ENCODE measurements at places on chromosomes 4 and X.

DNA sequence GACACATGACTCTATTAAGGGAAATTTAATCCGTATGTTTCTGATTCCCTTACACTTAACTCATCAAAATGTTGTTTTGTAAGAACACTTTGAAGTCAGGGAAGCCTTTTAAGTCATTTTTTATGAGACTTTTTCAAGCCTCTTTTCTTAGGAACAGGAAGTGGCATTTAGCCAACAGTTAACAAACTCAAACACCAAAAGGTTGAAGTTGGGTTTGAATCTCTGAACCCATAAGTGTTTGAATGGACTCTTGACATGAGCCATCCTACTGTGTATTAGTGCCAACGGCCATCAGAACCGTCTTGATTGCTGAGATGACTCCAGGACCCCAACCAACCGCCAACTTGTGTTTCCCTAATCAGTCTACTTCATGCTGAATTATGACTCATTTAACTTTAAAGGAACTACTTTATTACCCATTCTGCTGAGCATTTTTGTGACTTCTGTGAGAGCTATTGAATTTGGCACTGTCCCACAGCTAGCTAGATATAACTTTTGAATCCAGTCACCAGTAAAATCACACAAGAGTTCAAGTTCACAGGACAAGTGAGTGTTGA, 209.1 kb upstream of the FAT1 start:
- DNase-seq: no peak

DNA sequence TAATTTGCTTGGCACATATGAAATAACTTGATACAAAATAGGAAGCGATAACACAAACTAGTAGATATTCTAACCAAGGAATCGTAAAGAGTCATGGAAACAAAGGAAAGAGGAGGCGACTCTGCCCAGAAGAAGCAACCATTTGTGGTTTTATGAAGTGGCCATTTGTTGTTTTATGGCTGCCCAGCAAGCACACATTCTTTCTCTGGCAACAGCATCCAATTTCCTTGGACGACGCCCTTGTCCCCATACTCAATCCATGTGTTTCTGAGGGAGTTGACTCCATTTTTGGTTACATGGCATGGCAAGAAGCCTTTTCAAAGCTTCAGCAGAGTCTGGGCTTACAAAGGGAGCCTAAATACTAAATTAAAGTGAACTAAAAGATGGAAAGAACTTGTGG, 295.1 kb downstream of the INPP4B start:
- DNase-seq: no peak

GRCh38 chrX:12423346-12423745, 285.1 kb downstream of the FRMPD4 start:
- DNase-seq: no peak

DNA sequence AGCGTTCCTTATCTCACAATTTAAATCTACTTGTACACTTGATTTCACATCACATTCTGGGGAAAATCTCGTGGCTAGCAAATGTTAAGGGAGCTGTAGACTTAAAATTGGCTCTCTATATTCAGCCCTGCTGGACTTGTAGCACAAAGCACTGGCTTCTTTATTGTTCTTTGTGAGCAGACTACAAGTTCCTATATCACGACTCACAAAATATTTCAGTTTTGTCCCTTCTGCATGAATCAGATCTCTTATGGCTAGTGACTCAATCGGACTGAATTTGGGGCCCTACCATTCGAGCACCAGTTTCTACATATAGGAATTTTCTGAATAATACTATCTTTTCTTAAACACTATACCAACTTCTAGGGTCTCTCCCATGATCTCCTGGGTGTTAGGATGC, 390.1 kb downstream of the ADAM29 start:
- DNase-seq: no peak

DNA sequence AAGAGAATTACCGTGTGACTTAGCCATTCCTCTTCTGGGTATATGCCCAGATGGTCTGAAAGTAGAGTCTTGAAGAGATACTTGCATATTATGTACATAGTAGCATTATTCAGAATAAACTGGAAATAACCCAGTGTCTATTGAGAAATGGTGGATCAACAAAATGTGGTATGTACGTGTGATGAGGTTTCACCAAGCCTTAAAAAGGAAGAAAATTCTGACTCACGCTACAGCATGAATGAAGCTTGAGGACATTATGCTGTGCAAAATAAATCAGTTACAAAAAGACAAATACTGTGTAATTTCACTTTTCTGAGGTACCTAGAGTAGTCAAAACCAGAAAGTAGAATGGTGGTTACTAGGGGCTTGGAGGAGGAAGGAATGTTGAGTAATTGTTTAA, 37.3 kb downstream of the GBA3 start:
- no peak for DNase-seq

DNA sequence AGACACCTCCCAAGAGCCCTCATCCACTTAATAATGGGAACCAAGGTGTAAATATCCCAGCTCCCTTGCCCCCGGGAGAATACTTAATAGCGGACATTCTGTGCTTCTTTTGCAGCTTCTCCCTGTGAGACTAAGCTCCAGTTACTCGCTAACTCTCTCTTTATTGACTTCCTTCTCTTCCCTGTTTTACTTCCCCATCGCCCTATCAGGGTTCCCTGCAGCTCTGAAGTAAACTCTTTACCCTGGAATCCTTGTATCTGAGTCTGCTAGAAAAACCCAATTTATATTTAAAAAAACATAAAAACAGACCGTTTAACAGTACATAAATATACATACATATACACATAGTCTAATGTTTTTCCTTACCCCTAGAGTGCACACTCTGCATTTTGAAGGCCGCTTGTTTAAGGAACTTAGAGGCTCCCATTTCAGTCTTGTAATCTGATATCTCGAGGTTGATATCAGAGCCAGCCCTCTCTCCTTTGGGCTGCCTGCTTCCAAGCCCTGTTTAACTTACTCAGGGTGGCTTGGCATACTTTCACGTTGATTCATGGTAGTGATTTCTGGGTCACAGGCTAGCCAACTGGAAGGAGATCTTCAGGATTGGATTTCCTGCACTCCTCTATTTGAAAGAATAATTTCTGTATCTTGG, 177.4 kb upstream of the SCML1 start:
- DNase-seq: no peak

GRCh38 chrX:86171366-86171765, 23.1 kb downstream of the DACH2 start:
- DNase-seq: peak; percentile 2

- DNase-seq: no peak
Measured at GRCh38 chr4:172232966-172233365, 419.8 kb downstream of the GALNTL6 start.

GRCh38 chrX:119853444-119853843, 681 bp upstream of the UPF3B start:
- DNase-seq: no peak

DNA sequence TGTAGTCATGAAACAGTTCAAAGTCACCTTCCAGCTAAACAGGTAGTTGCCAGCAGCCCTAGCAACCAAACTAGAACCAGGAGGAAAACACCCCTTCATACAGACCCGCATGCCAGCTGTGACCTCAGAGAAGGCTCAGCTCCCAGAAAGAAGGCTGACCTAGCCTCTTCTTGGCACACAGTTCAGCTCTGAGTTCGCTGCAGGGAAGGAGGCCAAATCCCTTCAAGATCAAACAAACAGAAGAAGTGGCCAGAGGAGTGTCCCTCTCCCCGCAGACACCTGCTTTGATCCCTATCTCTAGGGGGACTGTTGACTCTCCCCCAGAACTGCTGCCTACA, 56.0 kb downstream of the HADH start:
- DNase-seq: no peak

GRCh38 chr4:2588259-2588658, 51.8 kb downstream of the FAM193A start:
- no peak for DNase-seq

GRCh38 chr4:8876982-8877779, 5.5 kb upstream of the HMX1 start:
- no peak for DNase-seq

DNA sequence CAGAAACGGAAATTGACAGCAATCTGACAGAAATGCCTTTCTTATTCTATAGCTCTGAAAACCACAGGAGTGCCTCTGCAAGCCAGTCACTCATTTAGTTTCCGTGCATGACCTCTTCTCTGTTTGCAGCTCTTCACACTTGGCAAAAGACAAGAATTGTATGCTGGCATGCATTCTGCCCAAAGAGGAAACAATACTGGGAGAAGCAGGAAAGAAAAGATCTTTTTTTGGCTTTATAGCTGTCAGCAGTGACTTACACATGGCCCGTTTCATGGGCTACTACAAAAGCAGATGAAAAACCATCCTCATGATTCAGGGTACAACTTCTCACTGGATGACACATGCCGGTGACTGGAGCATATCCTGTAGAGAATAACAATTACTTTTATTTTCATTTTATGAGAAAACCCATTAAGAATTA, 249.4 kb downstream of the ADAMTS3 start:
- no peak for DNase-seq

DNA sequence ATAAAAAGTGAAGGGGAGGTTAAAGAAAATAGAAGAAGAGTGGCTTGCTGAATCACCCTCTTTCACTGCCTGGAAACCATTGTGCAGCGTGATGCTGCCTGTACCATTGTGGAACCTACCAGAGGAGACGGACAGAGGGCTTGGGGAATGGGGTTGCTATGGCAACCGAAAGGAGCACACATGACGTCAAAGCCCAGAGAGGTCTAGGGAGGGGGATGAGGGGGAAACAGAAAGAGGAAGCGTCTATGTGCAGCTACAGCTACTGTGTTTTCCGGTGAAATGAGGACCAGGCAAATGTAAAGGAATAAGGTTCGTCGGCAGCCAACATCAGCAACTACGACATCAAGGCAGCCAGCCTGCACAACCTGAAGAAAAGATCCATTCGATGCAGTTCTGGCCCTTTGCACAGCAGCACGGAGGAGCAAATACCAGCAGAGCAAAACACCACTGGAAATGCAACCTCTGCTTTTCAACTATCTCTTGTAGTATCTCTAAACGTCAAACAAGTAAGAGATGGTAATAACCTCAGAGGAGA, at the start of gene MAPK10:
MAPK10 (minus strand) TSS at position 110 of the 535 bp plus-strand sequence.
- DNase-seq: peak; percentile 13

- DNase-seq: no peak
Measured at GRCh38 chr4:18578307-18578706, 556.8 kb upstream of the LCORL start.

- DNase-seq: no peak
Measured at GRCh38 chrX:1519022-1519497, 17.9 kb downstream of the P2RY8 start.

GRCh38 chr4:31411565-31411964, 691.4 kb downstream of the PCDH7 start:
- no peak for DNase-seq

GRCh38 chrX:2635342-2635741, 55.8 kb upstream of the CD99 start:
- DNase-seq: no peak

GRCh38 chr4:108900018-108900580, 137.2 kb upstream of the ETNPPL start:
- no peak for DNase-seq

DNA sequence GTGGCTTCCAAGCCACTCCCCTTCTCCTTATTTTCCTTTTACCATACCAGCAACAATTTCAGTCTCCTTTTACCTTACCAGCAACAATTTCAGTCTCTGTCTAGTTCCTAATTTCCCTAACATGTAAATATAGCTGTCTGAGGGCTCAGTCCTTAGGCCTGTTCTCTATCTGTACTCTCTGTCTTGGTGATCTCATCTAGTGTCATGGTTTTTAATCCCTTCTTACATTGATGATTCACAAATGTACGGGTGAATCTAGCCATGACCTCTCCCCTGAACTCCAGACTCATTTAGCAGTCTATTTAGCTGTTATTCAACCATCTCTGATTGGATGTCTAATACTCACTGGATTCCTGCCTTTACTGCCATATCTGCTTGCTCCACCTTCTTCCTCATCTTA, 7.2 kb downstream of the IL15 start:
- no peak for DNase-seq

- DNase-seq: no peak
Measured at GRCh38 chrX:32495855-32496254, 715.5 kb downstream of the DMD start.

GRCh38 chr4:141174457-141174856, 41.2 kb upstream of the RNF150 start:
- no peak for DNase-seq

GRCh38 chr4:70544279-70544868, 26.0 kb downstream of the AMTN start:
- DNase-seq: peak; percentile 18

DNA sequence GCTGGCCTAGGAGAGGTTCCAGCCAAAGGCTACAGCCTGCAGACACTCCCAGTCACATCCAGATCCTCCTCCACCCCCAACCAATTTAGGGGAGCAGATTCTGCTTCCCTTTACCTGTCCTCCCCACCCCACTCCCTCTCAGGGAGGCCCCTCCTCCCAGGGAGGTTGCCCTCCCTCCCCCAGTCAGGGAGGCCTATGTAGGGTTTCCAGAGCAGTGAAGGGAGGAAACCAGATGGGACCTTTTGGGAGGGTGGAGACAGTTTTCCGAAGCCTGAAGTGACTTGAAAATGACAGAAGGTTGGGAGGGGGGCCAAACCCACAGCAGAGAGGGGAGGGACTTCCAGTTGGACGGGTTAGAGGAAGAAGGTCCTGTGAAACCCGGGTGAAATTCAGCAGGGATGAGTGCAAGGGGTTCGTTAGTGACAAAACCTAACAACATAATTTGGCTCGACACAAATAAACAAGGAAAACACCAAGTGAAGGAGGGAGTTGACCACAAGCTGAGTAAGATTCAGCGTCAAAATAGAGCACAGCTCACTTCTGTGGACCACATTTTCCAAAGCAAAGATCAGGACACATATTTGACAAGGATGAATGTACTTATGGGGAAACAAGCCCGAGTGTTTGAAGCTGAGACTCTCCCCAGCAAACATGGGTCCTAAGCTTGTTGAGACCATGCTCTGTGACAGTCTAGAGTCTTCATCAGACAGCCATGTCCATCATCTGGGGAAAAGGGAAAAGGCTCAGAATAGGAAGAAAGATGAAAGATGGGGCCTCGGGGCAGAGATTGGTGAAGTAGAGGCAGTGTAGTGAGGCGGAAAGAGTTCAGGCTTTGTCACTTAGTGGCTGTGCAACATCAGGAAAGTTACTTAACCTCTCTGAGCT, 46.4 kb downstream of the PRPS1 start:
- DNase-seq: peak; percentile 43

GRCh38 chrX:41445171-41445570, 2.0 kb upstream of the NYX start:
- DNase-seq: no peak

DNA sequence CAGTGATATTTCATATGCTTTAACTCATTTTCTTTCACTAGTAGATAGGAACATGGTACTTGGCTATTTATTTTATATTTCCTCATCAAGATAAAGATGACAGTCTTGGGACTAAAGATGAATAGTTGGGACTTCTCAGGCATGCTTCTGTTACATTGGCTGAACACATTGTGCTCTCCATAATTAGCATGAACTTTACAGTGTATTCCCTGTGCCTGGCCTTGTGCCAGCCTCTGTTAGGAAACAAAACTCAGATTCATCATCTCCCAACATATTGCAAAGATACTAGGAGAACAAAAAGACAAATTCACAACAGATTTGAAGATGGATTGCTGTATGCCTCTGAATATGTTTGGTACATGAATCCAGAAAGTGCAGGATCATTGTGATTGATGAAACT, 26.4 kb downstream of the GRIA2 start:
- DNase-seq: no peak

Data from erythroblast (primary cell).